Posterior cingulate gyrus (tissue), 11 donors: ENCODE measurements at places on chromosomes 4 and X.

DNA sequence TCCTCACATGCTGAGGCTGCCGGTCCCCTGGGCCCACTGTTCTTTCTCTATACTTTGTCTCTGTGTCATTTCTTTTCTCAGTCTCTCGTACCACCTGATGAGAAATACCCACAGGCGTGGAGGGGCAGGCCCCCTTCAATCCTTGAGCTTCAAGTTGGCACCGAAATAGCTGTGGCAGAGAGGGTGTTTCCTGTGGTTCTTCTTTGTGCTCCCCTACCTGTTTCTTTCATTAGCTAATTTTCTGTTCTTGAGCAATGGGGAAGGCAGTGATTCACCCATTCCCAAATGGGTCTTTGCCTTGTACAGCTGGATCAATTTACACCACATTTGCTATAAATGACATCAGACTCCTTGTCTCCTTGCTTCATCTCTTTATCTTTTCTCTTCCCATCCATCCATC lies 2.1 kb upstream of the CYSLTR1 start:
- DNase-seq: no peak

- DNase-seq: no peak
These were observed 12.2 kb upstream of the RBPJ start for GRCh38 chr4:26308568-26308967.

- no peak for DNase-seq
These were observed 30.4 kb downstream of the NHS start for GRCh38 chrX:17405225-17405969.

DNA sequence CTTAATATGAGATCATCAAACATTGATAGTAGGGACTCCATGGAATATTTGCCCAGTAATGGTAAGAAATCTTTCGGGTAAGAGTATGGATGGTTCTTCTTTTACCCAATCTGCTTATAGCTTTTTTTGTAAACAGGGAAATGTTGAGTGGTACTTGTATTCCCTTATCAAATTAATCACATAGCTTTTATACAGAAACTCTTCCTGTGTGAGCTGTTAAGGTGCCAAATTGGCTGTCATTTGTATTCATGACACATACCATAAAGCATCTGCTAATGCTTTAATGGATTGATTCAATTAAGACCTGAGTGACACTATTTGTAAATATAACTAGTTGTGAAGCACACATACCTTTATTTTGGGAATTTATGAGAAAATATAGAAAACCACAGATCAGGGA lies 34.2 kb downstream of the KLF3 start:
- no peak for DNase-seq

GRCh38 chr4:56681158-56681852 lies at the start of gene HOPX:
HOPX (minus strand) TSS chr4:56681296; CDS start chr4:56657816, 23,480 bp downstream.
- DNase-seq: no peak

DNA sequence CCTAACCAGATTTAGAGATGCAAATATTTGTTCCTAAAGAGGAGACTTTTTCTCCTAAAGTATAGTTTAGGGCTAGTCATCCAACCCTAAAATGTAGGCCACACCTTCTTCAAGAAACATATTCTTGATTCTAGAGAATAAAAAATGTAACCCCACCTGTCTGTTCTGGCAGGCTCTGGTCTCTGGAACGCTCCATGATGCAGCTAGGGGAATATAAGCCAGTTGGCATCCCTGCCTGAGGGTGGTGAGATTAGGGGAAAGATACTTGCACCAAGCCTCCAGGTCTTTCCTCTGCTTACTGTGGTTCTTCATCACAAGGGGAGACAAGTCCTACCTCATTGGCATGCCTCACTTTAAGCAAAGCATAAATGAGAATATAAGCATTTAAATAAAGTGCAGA lies 21.2 kb upstream of the TBC1D9 start:
- no peak for DNase-seq

- no peak for DNase-seq
These were observed 736 bp downstream of the BDH2 start for GRCh38 chr4:103098756-103099440.

DNA sequence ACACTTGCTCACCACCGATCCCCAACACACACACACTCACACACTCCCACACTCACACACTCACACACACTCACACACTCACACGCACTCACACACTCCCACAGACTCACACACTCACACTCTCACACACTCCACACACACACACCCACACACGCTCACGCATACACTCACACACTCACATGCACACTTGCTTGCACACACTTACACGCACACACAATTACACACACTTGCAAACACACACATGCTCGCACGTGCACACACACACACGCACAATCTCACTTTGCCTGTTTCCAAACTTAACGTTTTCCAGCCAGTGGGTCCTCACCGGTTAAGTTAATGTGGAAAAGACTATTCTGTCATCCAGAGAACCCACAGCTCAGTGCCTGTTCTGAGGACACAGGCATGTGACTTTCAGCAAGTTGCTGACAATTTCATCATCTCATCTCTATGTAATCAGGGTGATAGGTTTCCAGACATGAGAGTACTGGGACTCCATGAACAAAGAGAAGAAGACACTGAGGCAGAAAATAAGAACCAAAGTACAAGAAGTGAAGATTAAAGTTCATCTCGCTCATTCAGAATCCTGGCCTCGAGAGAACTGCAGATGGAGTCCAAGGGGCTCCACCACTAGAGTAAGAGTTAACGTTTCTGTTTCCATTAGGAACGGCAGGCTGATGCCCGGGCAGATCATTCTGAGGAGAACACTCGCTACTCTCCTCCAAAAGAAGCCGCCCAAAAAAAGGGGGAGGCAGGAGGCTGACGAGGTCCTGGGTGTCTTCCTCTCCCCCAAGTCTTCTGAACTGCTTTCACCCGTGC lies 153.2 kb upstream of the FRG1 start:
- DNase-seq: no peak

- no peak for DNase-seq
These were observed 63.5 kb downstream of the MAD2L1 start for GRCh38 chr4:120003193-120003592.

DNA sequence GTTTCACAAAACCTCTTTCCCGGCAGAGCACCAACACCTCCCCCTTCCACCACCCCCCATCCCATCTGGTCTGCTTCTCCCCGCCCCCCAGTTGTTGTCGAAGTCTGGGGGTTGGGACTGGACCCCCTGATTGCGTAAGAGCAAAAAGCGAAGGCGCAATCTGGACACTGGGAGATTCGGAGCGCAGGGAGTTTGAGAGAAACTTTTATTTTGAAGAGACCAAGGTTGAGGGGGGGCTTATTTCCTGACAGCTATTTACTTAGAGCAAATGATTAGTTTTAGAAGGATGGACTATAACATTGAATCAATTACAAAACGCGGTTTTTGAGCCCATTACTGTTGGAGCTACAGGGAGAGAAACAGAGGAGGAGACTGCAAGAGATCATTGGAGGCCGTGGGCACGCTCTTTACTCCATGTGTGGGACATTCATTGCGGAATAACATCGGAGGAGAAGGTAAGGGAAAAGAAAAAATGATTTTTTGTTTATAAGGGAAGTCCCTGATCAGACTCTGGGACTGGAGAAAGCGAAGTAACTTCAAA lies at the start of gene PDGFRA:
PDGFRA (plus strand) TSS at position 333 of the 541 bp plus-strand sequence. CDS start 29,476 bp downstream, outside the sequence.
- DNase-seq: no peak

DNA sequence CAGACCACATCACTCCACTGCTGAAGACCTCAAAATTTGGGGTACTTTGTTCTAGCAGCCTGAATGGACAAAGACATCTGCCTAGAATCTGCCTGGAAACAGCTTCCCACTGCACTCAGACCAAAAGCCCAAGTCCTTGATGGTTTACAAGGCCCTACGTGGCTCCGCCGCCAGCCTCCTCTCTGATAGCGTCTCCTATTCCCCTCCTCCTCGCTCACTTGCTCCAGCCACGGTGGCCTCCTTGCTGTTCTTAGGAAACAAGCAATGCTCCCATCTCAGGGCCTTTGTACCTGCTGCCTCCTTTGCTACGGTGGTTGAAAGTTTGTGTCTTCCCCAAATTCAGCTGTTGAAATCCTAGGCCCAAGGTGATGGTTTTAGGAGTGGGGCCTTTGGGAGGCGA lies 34.7 kb upstream of the SORCS2 start:
- DNase-seq: no peak

DNA sequence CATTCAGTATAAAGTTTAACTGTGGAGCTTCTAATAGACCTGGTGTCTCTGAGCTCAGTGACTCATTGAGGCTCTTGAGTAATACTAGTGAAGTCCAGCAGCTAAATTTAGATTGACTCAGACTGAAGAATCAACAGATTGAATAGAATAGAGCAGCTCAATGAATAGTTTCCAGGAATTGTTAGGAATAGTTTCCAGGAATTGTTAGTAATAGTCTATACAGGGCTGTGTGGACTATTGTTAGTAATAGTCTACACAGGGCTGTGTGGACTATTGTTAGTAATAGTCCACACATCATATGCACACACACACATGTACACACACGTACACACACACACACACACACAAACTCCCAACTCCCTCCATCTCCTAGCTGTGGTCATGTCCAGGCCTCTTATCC lies 3.0 kb downstream of the GIMD1 start:
- no peak for DNase-seq

GRCh38 chr4:148315049-148315448 lies 127.2 kb downstream of the NR3C2 start:
- DNase-seq: no peak

DNA sequence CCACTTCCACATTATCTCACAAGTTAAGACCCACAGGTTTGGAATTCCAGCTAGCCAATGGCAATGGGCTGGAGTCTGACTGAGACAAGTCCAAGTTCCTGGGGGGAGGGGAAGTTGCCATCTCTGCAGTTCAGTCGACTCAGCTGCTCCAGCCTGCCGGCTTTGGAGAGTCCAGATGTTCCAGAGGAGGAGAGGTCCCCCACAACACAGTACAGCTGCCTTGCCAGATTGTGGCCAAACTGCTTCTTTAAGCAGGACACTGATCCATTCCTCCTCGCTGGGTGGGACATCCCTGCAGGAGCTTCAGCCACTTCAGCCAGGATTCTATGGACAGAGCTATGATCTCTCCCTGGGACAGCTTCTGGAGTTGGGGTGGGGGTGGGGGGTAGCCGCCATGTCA lies 199.2 kb downstream of the EDA start:
- no peak for DNase-seq

DNA sequence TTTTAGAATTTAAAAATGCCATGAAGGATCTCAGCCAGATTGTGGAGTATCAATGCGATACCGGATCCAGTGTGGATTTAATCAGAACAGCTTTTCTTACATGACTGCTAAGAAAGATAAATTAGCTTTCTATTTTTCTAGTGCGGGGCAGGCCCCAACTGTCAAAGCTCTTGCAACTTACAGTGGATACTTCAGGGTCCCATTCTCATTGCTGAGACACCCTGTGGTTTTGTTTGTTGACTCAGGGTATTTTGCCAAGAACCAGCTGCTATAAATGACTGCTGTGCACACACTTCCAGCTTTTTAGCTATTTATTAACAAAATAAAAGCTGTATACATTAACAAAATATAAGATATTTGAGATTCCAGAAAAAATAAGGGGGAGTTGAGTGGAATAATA lies 166.4 kb downstream of the DCLK2 start:
- no peak for DNase-seq

GRCh38 chrX:136525738-136526606 lies 6.0 kb upstream of the VGLL1 start:
- DNase-seq: no peak

- DNase-seq: no peak
These were observed 75.0 kb upstream of the SORBS2 start for GRCh38 chr4:185886832-185887524.

DNA sequence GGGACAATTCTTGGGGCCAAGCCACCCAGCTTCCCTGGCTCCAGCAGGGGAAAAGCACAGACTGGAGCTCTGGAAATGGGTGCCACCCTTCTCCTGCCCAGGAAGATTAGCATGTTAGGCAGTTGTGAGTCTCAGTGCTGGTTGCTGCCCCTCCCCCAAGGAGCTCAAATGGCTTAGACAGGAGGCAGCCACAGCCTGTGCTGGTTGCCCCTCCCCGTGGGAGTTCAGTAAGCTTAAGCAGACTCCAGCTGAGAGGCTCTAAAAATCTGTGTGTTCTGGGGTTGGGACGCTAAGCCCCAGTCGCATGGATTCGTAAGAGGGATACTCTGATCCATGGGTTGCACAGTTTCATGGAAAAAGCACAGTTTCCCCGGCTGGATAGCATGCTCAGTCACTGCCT lies 92.7 kb upstream of the NDST3 start:
- DNase-seq: no peak

GRCh38 chrX:55357236-55357635 lies 92.5 kb upstream of the PAGE3 start:
- no peak for DNase-seq

GRCh38 chr4:123105026-123105420 lies 182.6 kb upstream of the NUDT6 start:
- DNase-seq: no peak

GRCh38 chr4:7052923-7053715 lies 9.9 kb downstream of the TADA2B start:
- no peak for DNase-seq

DNA sequence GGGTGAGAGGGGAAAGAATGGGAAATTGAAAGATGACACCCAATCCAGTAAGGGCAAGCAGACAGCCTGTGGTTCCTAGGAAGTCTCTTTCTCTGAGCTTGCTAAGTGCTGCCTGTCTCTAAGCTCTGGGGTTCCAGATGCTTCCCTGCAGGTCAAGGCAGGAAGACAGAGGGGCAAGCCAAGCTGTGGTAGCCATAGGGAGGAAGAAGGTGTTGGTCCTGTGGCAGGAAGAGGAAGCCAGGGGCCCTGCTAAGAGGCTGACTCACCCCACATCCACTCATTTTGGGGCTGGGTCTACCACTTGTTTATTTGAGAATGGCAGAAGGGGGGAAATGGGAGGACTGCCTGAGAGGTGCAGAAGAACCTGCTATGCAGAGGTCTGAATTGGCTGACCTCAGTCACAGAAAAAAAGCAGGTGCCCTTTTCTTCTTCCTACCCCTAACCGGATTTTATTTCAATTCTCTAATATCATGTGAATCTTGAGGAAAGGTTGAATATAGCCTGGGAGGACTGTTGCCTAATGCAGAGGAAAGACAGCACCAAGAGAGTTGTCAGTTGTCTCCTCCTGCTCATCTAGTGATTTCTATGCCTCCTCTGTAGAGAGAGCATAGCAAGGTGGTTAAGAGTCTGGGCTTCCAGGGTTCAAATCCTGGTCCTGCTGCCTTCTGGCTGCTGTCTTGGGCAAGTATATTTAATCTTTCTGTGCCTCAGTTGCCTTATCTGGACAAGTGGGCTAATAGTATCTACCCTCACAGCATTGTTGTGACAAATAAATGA lies 27.4 kb downstream of the HOPX start:
- DNase-seq: no peak

DNA sequence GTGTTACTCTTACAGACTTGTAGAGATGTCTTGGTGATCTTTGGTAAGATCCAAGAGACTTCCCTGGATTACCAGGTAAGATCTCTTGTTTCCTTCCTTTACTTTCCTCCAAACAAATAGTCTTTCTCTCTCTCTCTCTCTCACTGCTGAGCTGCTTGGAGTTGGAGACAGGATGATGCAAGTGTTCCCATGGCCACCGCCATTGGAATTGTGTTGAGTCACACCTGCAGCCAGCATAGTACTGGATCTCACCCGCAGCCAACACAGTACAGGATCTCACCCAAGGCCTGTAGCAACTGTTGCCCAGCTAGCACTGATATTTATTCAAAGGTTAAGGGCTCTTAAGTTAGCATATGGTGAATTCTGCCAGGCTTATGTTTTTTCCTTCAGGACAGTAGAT lies 1080.9 kb downstream of the FAT4 start:
- no peak for DNase-seq

GRCh38 chr4:72302981-72303704 lies 265.9 kb downstream of the ADAMTS3 start:
- DNase-seq: peak; percentile 15
